LoVo (cell line): ENCODE measurements at places on chromosomes 2 and 18.

- DNase-seq: no peak
These were observed 18.7 kb upstream of the ACVR1 start for GRCh38 chr2:157894694-157895435.

GRCh38 chr2:237596520-237597195 is 6.1 kb upstream of the RAB17 start:
- DNase-seq: no peak

DNA sequence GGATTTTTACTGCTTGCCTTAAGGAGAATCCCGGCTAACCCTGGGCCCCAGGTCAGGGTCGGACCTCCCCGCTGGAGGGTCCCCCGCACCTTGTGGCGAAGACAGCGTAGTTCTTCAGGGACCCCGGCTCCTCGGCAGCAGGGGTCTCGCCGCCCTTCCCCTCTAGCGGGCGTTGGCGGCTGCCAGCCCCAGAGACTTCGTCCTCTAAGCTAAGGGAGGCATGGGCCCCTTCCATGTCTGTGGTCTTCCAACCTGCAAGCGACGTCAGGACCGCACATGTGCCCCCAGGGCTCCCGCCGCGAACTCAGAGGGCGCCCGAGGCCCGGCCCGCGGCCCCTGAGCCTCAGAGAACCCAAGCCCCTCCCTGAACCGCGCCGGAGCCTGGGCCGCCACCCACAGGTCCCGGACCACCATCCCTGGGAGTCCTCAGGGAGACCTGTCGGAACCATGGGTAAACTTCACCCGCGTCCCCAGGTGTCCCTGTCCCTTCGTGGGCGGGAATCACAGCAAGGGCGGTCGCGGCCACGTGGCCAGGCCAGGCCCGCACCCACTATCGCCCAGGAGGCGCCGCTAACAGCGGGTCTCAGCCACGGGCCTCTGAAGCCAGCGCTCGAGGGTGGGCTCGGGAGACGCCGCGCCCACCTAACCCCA is 562 bp downstream of the ANKMY1 start:
- DNase-seq: no peak

DNA sequence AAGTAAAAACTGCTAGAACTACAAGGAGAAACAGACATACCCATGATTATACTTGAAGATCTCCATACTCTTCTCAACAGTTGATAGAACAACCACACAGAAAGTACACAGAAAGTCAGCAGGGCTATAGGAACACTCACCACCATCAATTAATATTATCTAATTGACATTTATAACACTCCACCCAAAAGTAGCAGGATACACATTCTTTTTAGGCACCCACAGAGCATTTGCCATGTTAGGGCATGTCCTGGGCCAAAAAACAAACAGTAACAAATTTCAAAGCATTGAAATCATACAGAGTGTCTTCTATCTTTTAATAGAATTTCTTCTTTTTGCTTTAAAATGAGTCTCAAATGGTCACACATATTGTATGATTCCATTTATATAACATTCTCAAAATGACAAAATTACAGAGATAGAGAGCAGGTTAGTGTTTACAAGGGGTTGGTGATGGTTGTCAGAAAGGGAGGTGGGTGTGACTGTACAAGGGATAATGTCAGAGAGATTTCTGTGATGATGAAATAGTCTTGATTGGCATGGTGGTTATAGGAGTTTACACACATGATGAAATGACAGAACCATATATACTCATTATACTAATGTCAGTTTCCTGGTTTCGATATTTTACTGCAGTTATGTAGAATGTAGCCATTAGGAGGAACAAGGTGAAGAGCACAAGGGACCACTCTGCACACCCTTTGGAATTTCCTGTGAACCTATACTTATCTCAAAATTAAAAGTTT is 82.8 kb downstream of the NCK2 start:
- DNase-seq: no peak

DNA sequence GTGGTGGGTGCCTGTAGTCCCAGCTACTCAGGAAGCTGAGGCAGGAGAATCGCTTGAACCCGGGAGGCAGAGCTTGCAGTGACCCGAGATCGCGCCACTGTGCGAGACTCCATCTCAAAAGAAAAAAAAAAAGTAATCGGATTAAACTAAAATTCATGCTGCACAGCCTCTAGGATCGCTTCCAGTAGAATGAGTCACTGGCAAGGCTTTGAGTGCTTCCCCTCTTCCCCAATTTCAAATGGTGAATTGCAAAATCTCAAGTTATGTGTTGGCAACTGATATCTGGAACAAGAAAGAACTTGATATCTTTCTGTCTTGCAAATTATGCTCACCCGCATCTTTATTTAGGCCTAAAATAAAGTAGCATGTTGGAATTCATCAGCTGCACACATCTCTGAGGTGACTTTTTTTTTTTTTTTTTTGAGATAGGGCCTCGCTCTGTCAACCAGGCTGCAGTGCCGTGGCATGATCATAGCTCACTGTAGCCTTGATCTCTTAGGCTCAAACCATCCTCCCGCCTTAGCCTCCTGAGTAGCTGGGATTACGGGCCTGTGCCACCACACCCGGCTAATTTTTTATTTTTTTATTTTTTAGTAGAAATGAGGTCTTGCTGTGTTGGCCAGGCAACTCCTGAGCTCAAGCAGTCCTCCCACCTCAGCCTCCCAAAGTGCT is 12.7 kb downstream of the TTC39C start:
- DNase-seq: no peak

- DNase-seq: no peak
These were observed 8.1 kb upstream of the IL37 start for GRCh38 chr2:112902816-112903215.

DNA sequence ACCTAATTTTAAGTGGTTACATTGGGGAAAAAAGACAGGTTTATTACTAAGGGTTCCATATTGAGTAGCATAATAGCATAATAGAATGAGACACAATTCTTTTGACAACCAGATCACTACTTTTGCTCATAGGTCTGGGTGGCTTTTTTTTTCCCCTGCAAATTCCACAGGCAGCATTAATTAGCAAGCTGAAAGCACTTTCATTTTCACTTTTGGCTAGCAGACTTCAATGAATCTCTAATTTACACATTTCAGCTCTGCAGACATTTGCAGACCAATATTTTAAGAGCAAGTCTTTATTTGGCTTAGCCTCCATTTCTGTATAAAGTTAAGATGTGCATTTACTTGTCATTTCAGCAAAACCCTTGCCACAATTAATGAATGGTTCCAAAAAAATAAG is 185.5 kb downstream of the NOL4 start:
- peak; percentile 22 for DNase-seq

GRCh38 chr2:177106212-177106611 is 106.4 kb upstream of the HNRNPA3 start:
- DNase-seq: no peak

DNA sequence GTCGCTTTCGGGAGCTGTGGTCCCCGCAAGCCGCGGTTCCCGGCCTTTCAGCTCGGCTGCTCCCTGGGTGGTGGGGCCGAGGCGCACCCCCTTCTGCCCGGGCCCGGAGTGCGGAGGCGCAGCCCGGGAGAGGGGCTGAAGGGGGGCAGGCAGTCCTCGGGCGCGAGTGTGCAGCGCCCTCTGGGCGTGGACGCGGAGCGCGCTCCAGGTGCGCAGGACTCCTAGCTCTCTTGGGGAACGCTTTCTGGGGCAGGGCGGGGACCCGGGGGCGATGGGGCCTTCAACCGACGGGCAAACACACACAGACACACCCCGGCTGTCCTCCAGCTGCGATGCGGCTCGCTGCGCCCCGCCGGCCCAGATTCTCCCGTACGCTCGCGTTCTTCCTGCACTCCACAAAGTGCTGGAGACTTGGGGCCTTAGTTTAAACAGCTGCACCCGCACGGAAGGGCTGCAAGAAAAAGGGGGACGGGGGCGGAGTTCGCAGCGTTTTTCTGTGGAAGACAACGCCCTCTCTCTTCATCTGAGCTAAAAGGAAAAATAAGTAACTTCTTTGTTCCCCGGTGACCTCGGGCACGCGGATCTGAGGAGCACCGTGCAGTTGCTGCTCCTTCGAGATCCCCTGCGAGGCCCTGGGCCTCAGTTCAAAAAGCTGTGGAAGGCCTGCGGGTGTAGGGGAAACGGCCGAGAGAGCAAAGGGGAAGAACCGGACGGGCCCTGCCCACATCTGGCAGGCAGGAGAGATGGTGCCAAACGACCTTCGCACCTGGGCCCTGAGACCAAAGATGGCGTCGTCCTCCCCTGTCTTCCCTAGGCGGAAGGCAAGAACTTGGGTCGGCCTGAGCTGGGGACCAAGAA is 593 bp upstream of the SDC1 start:
- DNase-seq: peak; percentile 71

DNA sequence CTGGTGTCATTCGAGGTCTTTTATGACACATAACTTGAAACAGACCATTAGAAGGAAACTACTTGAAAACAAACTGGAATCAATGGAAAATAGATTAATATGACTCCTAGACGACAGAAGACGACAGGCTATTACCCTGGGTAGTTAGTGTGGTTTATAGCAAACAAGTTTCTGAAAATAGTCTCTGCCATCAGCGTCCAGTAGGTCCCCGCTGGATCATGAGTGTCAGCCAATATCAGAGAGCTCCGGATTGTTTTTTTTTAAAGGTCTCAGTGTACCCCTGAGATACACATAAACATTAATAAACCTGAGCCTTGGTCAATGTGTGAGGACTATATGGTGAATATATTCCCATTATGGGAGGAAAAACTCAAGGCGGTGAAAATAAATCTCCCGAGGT is 115.0 kb upstream of the THUMPD2 start:
- DNase-seq: no peak

GRCh38 chr2:240224676-240225075 is 84.2 kb upstream of the OTOS start:
- DNase-seq: no peak

- DNase-seq: no peak
These were observed 91.6 kb downstream of the ACKR3 start for GRCh38 chr2:236661061-236661761.

- DNase-seq: peak; percentile 22
These were observed 925 bp upstream of the NPC1 start for GRCh38 chr18:23587220-23587642.

- DNase-seq: no peak
These were observed 810.8 kb downstream of the NRXN1 start for GRCh38 chr2:50221106-50221505.

- DNase-seq: no peak
These were observed 23.7 kb downstream of the PCARE start for GRCh38 chr2:29050591-29050990.

DNA sequence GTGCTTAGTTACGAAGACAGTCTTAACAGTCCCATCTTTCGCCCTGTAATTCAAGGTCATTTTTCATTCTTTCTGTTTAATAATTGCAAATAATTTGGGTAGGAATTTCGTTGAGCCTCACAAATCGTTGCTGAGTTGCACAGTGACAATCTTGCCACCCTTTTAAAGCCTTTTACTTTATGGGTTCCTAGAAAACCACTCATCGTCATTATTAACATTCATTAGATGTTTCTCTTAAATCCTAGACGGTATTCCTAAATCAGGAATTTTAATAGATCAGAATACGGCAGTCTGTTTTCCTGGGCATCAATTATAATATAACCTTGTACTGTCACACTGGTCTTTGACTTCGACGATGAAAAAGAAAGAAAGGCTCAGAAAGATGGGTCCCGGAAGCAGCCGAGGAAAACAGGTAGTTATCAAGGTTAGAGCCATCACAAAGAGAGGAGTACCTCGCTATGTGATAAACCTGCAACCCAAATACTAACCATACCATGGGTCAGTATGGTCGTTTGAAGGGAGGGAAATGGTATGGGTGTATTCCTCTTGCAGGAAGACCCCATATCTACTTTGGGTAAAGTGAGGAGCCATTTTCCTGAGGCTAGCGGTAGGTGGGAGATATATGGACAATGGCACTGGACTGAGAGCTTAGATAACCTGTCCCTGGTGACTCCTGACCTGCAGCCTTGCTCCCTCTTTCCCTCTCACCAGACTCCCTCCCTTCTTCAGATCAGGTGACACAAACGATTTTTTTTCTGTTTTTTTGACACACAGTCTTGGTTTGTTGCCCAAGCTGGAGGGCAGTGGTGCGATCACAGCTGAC is 981 bp upstream of the SF3B1 start:
- peak; percentile 9 for DNase-seq

GRCh38 chr18:48920408-48921038 is 30.2 kb downstream of the SMAD7 start:
- no peak for DNase-seq

DNA sequence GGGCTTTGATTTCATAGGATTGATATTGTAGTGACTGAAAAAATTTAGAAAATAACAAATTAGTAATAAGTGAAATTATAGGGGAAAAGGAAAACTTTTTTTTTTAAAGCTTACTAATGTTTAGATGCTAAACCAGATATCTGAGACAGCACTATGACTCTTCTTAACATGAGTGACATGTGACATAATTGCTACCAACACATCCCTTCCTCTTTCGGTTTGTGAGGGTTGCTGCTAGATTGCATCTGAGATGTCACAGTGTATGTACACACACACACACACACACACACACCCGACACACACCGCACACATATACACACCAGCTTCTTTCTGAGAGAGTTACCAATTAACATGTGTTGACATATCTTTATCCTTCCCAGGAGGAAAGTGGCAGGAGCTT is 18.0 kb downstream of the RAPGEF4 start:
- DNase-seq: no peak

DNA sequence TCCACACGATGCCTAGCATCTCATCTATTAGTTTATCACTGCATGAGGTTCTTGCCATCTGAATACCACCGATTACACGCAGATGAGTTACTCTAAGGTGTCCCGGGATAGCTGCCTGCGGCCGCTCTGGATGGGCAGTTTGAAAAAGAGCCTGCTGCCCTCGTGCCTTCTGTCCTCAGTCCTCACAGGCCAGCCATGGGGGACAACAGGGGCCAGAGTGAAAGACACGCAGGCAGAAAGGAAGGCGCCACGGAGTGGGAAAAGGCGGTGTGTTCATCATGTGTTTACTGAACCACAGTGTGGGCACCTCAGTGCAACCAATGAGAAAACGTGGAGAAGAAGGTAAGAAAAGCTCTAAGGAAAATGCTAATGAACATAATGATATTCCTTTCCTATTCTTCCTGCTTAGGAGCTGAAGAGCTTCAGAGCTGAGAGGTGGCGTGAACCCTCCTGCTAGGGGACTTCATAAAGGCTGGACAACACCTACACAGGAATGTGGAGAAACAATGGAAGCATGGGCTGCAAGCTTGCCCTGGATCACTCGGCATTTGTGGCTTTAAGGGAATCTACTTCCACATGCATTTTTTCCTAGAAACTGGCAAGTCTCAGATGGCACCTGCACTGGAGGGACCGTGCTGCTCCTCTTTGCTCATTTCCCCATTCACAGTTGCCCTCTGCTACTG is 50.9 kb downstream of the CABYR start:
- no peak for DNase-seq
